ENCODE measurements at places on chromosomes 3 and 15.

GRCh38 chr15:36658898-36659639 is 79.6 kb downstream of the CDIN1 start:
- DNase-seq = no peak

DNA sequence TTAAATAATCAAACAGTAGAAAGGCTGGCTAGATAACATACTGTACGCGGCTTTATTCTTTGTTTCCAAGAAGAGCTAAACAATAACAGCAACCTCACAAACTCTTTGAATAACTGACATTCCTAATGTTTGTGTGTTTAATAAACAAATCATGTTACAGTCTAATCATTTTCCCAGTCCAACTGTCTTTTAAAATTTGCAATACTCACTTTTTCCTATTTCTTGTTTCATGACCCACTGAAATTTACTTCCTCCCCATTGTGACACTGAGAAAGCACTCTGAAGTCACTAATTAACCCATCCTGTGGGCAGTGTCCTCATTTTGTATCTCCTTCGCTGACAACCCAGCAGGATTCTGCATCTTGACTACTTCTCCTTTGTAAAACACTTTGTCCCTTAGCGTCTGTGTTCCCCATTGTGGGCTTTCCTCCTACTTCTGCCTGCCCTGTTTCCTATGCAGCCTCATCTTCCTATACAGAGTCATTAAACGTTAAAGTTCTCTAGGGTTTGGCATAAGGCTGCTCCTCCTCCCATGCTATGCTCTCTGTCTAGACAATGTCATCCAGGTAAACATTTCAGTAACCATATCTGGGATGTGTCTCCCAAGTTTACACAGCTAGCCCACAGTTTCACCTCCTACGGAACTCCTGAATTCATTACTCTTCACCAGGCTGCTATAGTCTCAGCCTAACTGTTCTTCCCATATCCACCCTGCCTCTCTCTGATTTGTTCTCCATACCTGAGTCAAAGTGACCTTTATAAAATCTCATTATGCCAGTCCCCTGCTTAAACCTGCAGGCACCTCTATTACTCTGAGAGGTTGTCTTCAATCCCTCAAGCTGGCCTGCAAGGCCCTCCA is 148.9 kb downstream of the GREM1 start:
- DNase-seq = no peak

GRCh38 chr3:53495146-53495519 is 722 bp downstream of the CACNA1D start:
- DNase-seq = no peak

DNA sequence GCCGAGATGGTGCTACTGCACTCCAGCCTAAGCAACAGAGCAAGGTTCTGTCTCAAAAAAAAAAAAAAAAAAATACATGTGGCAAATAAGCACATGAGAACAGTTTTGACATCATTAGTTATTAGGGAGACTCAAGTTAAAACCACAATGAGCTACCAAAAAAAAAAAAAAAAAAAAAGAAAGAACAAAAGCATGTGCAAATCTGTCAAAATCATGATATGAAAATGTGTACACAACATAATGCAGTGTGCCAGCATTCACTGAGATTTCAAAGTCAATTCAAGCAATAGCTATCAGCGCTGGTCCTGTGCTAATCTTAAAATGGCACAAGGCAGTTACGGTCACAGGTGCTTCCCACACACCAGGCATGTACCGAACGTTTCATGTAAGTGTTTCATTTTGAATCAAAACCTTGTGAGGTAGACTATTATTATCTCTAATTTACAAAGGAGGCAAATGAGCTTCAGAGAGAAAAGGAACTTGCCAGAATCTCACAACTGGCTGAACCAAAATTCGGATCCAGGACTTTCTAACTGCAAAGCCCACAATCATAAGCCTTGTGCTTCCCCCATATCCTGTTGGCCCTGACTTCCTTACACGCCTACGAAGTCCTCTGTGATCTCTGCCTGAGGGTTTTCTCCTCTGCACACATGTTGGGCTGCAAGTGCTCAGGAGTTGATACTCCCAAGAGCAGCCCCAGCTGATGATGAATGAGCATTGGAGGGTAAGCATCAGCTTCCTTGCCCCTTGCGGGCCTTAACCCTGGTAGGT is 200.1 kb upstream of the PROK2 start:
- DNase-seq = no peak

DNA sequence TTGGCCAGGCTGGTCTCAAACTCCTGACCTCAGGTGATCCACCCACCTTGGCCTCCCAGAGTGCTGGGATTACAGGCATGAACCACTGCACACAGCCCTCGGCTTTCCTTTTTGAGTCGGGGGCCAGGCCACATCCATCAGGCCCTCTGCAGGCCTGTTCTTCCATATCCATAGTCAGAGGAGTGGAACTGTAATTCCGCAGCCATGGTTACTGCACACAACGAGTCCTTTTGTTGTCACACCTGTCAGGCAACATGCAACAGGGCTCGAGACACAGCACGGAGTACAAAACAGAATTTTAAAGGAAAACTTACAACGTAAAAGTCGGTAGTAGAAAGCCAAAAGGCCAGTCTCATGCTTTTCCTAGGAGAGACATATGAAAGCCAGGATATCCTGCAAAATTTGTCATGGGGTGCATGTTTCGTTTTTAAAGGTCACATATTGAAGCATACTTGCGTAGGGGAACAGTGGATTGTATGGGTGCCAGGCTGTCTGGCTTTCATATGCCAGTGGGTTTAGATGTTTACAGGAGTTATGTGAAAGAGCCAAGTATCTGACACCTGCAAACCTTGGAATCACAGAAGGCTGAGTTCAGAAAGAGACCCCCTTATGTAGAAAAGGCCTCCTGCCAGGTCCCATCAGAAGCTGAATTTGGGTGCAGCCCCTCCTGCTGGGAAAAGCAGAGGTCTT is 63.2 kb upstream of the LPP start:
- no peak for DNase-seq

GRCh38 chr3:90034038-90034437 is 926.6 kb downstream of the EPHA3 start:
- no peak for DNase-seq

- DNase-seq = no peak
Observed at GRCh38 chr3:37223141-37223558, 48.8 kb upstream of the LRRFIP2 start.

DNA sequence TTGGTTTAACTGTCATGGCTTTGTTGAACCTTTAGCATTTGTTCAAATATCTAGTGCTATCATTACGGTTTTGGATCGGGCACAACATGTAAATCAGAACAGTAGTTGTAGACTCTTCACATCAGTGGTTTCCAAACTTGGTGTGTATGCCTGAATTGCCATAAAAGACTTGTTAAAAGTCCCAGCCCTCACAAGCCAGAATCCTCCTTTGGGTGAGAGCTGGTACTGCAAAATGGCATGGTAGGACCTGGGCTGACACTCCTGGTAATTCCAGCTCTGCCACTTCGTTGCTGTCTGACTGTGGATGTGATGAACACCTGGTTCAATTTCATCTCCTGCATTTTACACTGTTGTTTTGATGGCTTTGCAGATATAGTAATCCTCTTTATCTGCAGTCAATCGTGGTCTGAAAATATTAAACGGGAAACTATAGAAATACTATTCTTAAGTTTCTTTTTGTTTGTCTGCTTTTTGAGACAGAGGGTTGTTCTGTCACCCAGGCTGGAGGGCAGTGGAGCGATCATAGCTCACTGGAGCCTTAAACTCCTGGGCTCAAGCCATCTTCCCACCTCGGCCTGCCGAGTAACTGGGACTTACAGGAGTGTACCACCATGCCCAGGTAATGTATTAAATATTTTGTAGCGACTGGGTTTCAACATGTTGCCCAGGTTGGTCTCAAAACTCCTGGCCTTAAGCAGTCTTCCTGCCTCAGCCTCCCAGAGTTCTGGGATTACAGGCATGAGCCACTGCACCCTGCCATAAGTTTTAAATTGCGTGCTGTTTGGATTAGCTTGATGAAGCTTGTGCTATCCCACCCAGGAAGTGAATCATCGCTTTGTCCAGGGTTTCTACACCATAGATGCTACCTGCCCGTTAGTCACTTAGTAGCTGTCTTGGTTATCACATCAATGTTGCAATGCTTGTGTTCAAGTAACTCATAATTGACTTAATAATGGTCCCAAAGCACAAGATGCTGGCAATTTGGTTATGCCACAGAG is 61.6 kb downstream of the RAB7A start:
- peak; percentile 91 for DNase-seq

DNA sequence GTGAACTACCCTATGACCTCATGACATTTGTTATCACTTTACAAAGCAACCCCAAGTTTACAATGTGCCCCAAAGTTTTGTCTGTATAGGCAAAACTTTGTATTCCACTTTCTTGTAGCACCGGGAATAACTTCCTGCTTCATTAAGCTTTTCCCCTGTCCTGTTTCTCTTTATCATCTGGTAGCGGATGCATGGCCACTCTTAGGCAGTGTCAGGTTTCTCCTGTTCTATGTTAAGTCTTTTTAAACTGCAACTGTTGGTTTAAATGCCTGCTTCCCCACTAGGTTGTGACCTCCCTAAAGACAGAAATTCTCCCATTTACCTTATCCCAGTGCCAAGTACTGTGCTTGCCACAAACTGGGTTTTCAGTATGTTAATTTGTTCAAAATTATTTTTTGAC is 433.6 kb upstream of the DPH6 start:
- no peak for DNase-seq

DNA sequence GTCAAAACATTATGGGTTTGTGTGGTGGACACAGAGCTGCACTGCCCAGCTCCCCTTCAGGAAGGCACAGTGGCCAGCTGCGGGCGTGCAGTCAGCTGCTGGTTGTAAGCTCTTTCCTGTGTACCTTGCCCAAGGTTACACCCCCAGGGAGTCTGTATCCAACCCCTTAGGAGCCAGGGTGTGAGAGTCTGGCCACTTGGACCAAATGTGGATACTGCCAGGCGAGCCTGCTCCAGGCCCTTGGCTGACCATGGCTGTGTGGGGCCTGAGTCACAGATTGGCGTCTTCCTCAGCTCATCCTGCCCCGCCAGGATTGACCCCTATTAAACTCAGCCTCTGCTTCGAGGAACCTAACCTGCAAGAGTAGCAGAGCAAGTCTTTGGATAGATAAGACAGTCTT is 56.9 kb downstream of the ABHD5 start:
- DNase-seq = peak; percentile 53

- DNase-seq = no peak
Observed at GRCh38 chr15:40921949-40922607, 7.1 kb upstream of the DLL4 start.

DNA sequence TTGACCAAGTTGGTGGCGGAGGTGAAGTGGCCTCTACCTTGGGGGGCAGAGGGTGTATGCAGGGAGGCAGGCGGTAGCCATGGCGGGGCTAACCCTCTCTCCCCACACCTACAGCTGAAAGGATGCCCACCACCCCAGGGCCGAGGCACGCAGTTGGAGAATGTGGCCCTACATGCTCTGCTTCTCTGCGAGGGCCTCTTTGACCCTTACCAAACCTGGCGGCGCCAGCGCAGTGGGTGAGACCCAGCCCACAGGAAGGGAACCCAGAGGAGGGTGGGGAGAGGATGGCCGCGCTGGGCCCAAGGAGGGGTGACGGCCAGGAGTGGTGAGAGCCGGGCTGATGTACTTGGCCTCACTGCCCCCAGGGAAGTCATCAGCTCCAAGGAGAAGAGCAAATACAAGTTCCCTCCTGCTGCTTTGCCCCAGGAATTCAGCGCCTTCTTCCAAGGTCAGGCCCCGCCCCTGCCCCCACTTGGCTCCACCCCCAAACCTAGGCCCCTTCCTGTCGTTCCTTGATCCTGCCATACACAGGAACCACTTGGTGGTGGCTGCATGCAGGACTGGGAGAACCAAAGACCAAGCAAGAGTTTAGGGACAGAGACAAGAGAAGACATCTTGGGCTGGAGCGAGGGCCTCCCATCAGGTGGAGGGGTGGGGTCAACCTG is 9.8 kb downstream of the NBEAL2 start:
- no peak for DNase-seq

DNA sequence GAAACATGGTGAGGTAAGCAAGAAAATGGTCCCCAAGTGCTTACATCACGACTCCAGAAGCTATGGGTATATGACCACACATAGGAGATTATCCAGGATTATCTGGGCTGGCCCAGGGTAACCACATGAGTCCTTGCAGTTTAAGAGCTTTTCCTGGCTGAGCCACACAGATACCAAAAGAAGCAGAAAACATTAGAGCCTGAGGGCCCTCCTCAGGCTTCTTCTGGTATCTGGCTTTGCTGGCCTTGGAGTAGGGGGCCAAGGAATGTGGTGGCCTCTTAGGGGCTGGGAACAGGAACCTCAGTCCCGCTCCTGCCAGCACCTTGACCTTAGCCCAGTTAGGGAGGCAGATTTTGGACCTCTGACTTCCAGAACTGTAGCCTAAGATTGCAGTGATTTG is 259.1 kb downstream of the KCNMB2 start:
- no peak for DNase-seq

- no peak for DNase-seq
Observed at GRCh38 chr3:191221638-191222037, 22.6 kb downstream of the OSTN start.

- DNase-seq = no peak
Observed at GRCh38 chr3:172018364-172018763, 21.0 kb upstream of the FNDC3B start.

DNA sequence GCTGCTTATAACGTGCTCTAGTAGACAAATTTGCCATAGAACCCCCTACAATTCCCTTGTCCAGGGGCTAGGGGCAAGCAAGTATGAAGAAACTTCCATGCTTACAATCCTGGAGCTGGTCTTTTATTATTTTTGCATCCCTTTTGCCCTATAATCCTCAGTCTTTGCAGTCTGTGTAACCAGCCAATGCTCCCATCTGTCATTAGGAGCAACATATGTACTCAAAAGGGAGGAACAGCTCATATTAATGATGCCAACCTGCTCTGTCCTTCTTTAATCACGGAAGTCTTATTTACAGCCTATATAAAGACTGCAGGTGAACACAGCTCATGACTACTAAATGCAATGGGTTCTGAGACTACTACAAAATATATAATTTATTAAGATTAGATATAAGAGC is 263.3 kb downstream of the ZIC1 start:
- no peak for DNase-seq

GRCh38 chr3:880371-880770 is 212.5 kb upstream of the CNTN6 start:
- no peak for DNase-seq

DNA sequence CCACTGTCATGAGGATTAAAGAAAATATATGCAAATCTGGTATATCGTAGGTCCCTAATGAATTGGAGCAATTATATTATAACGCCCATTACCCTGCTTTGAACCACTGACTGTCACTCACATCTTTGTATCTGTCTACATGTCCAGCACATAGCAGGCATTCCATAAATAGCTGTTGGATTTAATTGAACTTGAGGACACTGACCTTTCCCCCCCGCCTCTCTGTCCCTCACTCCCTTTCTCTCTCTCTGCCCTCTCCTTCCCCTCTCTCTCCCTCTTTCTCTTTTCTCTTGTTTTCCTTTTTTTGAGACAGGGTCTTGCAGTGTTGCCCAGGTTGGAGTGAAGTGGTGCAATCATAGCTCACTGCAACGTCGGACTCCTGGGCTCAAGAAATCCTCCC is 233.0 kb downstream of the CD47 start:
- no peak for DNase-seq

GRCh38 chr15:94287794-94288246 is 56.5 kb downstream of the MCTP2 start:
- no peak for DNase-seq

Measured in cardiac fibroblast (primary cell).